ENCODE measurements at places on chromosomes 1 and 21.

GRCh38 chr1:113963281-113963906, 15.9 kb upstream of the OLFML3 start:
- no peak for DNase-seq

- DNase-seq = no peak
These were observed 80.6 kb downstream of the TEX35 start for GRCh38 chr1:178593515-178593914.

GRCh38 chr1:212341090-212341489, 55.9 kb downstream of the PPP2R5A start:
- DNase-seq = no peak

GRCh38 chr1:2270260-2271100, 42.4 kb downstream of the SKI start:
- no peak for DNase-seq

DNA sequence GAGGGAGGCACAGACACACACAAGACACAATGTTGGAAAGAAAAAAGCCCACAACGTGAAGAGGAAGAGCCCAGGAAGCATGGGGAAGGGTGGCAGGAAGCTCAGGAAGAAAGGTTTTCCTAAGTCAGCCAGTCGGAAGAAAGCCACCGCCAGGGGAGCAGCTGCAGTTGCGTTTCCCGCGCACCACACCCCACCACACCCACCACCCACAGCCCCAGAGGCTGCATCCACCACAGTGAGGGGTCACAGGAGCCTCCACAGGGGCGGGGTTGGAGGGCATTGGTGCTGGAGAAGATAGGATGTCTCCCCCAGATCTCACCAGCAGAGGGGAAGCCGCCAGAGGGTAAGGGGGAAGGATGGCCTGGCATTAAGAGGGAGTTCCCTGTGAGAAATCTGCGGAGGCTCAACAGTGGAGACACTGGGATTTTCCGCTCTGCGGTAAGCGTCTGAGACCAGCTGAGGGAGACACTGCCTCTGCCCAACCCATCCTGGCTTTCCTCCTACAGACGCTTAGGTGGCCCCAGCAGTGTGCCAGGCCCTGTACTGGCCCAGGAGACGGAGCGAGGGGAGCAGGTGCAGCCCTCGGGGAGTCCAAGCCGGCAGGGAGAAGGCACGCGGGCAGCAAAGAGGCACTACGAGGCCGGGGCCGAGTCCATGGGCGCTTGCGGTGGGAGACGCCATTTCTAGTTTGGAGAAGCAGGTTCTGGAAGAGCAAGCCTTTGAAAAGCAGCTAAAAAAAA, 19.8 kb downstream of the PGLYRP3 start:
- no peak for DNase-seq

DNA sequence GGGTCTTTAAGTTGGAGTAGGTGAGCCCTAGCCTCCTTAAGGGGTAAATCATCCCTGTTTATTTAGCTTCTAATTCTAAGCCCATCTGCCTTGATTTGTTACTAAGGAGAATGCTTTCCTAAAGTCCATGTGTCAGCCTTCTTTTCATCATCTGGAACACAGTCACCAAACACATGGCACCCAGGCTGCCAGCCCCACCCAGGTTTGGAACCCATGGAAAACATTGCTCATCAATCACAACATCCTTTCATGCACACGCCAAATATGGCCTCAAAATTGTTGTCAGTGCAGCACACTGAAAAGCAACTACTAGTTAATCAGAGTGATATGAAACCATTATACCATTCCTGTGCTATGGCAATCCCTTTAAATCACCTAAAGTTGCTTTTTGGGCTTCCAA, 386.7 kb upstream of the ESRRG start:
- DNase-seq = no peak

GRCh38 chr1:212620293-212620692, 11.7 kb downstream of the ATF3 start:
- DNase-seq = no peak

GRCh38 chr1:8599646-8600212, 217.7 kb downstream of the RERE start:
- DNase-seq = no peak

DNA sequence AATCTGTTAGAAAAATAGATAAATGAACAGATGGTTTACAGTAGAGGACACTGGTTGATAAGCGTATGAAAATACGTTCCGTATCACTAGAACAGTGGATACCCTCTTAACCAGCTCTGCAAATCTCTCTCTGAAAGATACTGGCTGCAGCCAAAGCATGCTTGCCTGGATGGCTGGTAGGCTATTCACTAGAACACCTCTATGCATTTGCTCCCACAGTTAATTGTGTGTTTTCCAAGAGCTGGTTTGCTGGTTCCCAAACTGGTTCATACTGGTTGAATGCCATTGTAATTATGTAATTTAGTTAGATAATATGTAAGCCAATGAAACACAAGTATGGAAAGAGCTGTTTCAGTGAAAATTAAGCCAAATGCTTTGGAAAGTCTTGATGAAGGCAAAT, 126.6 kb downstream of the C1orf21 start:
- DNase-seq = no peak

GRCh38 chr1:169588785-169589485, 2.7 kb upstream of the F5 start:
- DNase-seq = no peak

GRCh38 chr1:31985430-31985829, 28.2 kb upstream of the KHDRBS1 start:
- DNase-seq = no peak

- no peak for DNase-seq
These were observed 31.6 kb downstream of the PARP1 start for GRCh38 chr1:226376300-226376699.

DNA sequence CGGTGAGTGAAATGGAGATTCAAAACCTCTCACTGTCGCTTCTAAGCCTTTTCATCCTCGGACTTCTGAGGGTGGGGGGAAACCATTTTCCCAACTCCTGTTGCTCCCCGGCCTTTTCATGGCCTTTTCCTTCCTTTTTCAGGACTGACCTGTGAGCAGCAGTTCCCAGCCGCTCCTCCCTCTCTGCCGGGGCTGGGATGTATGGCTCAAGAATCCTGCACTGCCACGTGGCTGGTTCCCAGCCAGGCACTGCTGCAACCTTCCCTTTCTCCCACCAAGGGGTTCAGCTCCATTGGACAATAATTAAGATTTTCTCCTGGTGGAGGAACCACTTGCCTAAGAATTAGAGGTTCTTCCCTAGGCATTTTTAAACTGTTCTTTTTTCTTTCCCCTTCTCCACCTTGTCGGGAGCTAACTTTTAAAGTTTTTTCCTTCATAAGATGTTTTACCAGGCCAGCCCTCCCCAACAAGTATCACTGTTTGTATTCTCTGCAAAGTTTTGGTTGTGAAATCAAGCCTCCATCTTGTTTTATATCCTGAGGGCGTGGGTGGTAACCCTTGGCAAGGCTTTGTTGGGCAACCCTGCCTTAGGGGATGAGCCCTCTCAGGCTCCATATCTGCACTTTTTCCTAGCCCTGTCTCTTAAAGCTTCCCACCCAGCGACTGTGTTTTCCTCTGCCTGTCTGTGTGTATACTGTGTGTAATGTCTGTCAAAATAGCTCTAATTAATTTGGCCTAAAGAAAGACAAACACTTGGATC, 1166.6 kb upstream of the ADGRL2 start:
- no peak for DNase-seq

Measured in type B pancreatic cell (in vitro differentiated cells).